ENCODE measurements at places on chromosomes 1 and 21. TPM values are rescaled to one million over a fixed set of nuclear protein-coding genes. Genes with fewer than 3 reads are reported as not detected.

Gene ZNF281
- total RNA-seq, result 13.7 TPM

Gene TLR5
- 0.15 TPM for total RNA-seq

Gene CFHR4
- total RNA-seq, result not detected

Gene RNU5D-1
- not detected for total RNA-seq

Gene CNR2
- total RNA-seq, result 0.08 TPM

Gene PIP5K1A
- 61.1 TPM for total RNA-seq

Gene FAM167B
- 1.1 TPM for total RNA-seq

Gene DTL
- 60.7 TPM for total RNA-seq

Gene FOXO6
- total RNA-seq, result not detected

Gene NBPF20
- total RNA-seq, result 1.2 TPM

Gene PLA2G2C
- 0.18 TPM for total RNA-seq

Gene TSPEAR
- not detected for total RNA-seq

Gene SPRTN
- 15.6 TPM for total RNA-seq

Gene NGF
- not detected for total RNA-seq

GRCh38 chr1:247639381-247639981 is 34.1 kb downstream of the OR2G3 start:
- no peak overlapping the region for H3K4me3 ChIP-seq
- H3K36me3 ChIP-seq, result no peaks in the 10 kb centered on the region
- H3K27me3 ChIP-seq, result peaks cover 2% of the 10 kb centered on the region
- DNase-seq, result no peak
- H3K4me1 ChIP-seq, result no peaks in the 10 kb centered on the region

GRCh38 chr21:35351434-35351833 is 302.3 kb upstream of the RUNX1 start:
- DNase-seq, result no peak
- H3K27me3 ChIP-seq, result no peaks in the 10 kb centered on the region
- H3K4me1 ChIP-seq, result peaks cover 19% of the 10 kb centered on the region
- no peak overlapping the region for H3K4me3 ChIP-seq
- H3K27ac ChIP-seq, result no peak overlapping the region
- H3K36me3 ChIP-seq, result no peaks in the 10 kb centered on the region

- H3K4me1 ChIP-seq, result peaks cover 54% of the 10 kb centered on the region
- no peaks in the 10 kb centered on the region for H3K27me3 ChIP-seq
- H3K36me3 ChIP-seq, result peaks cover 38% of the 10 kb centered on the region
- H3K27ac ChIP-seq, result peak overlapping the region; percentile 58
- DNase-seq, result no peak
Measured at GRCh38 chr1:100458661-100459357, 79.1 kb upstream of the GPR88 start.

- H3K4me1 ChIP-seq, result peaks cover 13% of the 10 kb centered on the region
- no peaks in the 10 kb centered on the region for H3K27me3 ChIP-seq
- no peak for DNase-seq
- no peak overlapping the region for H3K27ac ChIP-seq
- peaks cover 12% of the 10 kb centered on the region for H3K36me3 ChIP-seq
Measured at GRCh38 chr1:153842006-153842471, 66.8 kb downstream of the SLC27A3 start.

- H3K4me3 ChIP-seq, result no peak overlapping the region
- DNase-seq, result no peak
- H3K27me3 ChIP-seq, result peaks cover 4% of the 10 kb centered on the region
- H3K27ac ChIP-seq, result no peak overlapping the region
- H3K4me1 ChIP-seq, result peaks cover 5% of the 10 kb centered on the region
Measured at GRCh38 chr1:234253732-234254131, 119.5 kb upstream of the COA6 start.

- no peak overlapping the region for H3K4me3 ChIP-seq
- H3K27me3 ChIP-seq, result no peaks in the 10 kb centered on the region
- peaks cover 70% of the 10 kb centered on the region for H3K36me3 ChIP-seq
- no peak overlapping the region for H3K27ac ChIP-seq
Measured at GRCh38 chr1:159916242-159917051, 8.9 kb downstream of the TAGLN2 start.

GRCh38 chr1:18999359-18999758 is 42.9 kb upstream of the IFFO2 start:
- H3K27ac ChIP-seq, result no peak overlapping the region
- peaks cover 14% of the 10 kb centered on the region for H3K4me1 ChIP-seq
- no peak overlapping the region for H3K4me3 ChIP-seq
- H3K36me3 ChIP-seq, result peaks cover 17% of the 10 kb centered on the region
- no peak for DNase-seq

GRCh38 chr1:106798991-106799390 is 257.5 kb upstream of the PRMT6 start:
- no peak overlapping the region for H3K27ac ChIP-seq
- DNase-seq, result no peak
- no peaks in the 10 kb centered on the region for H3K27me3 ChIP-seq
- no peak overlapping the region for H3K4me3 ChIP-seq
- no peaks in the 10 kb centered on the region for H3K4me1 ChIP-seq
- H3K36me3 ChIP-seq, result no peaks in the 10 kb centered on the region

DNA sequence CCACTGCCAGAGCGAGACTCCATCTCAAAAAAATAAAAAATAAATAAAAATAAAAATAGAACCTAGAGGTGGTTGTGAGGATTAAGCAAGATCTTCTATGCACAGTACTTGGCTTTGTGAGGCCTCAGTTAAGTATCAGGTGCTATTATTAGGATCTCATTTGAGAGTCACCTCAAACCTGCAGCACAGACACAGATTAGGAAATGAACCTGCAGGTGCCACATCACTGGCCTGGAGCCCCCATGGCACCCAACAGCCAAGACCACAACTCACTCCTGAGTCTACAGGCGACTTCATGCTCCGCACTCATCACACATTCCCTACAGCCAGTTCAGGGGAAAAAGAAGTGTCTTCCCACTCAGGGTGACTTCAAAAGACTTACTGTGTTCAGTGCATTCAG is 176.8 kb downstream of the SLC45A1 start:
- peaks cover 16% of the 10 kb centered on the region for H3K4me1 ChIP-seq
- H3K27me3 ChIP-seq, result no peaks in the 10 kb centered on the region
- peaks cover 43% of the 10 kb centered on the region for H3K36me3 ChIP-seq
- no peak overlapping the region for H3K4me3 ChIP-seq
- no peak overlapping the region for H3K27ac ChIP-seq

- H3K27ac ChIP-seq, result no peak overlapping the region
- no peak overlapping the region for H3K4me3 ChIP-seq
- H3K36me3 ChIP-seq, result no peaks in the 10 kb centered on the region
- peaks cover 45% of the 10 kb centered on the region for H3K27me3 ChIP-seq
- no peaks in the 10 kb centered on the region for H3K4me1 ChIP-seq
Measured at GRCh38 chr1:214557952-214558735, 6.7 kb upstream of the PTPN14 start.

DNA sequence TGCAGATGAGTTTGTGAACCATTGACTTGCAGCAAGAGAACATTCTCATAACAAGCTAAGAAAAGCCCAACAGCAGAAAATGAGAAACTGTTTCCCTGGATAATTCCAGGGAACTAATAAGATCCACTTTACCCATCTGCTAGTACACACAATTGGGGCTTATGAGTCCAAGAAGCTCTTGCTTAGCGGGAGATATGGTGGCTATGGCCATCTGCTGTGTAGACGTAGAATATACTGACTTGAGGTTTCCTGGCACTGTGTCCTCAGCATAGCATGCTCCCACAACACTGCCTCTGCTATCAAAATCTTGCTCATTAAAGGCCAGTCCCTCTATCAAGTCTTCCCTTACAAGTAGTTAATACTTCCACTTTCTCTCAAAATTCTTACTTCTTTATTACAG is 6.8 kb upstream of the RXRG start:
- no peak overlapping the region for H3K4me3 ChIP-seq
- H3K4me1 ChIP-seq, result no peaks in the 10 kb centered on the region
- no peak overlapping the region for H3K27ac ChIP-seq
- no peak for DNase-seq

DNA sequence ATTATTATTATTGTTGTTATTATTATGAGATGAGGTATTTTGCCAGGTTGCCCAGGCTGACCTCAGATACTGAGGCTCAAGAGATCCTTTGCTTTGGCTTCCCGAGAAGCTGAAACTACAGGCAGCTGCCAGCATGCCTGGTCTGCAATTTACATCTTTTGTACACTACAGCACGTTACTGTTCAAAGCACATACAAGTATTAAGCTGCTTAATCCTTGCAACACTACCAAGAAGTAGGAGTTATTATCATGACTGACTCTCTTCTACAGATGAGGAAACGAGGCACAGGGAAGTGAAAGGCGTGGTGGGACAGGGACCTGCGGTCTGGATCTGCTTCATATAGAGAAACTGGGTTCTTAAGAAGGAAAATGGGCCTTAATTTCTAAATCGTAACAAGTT is 11.6 kb downstream of the ERG start:
- DNase-seq, result no peak
- no peak overlapping the region for H3K27ac ChIP-seq
- H3K36me3 ChIP-seq, result no peaks in the 10 kb centered on the region

GRCh38 chr1:47390843-47391242 is 25.2 kb upstream of the FOXE3 start:
- no peaks in the 10 kb centered on the region for H3K36me3 ChIP-seq
- DNase-seq, result no peak
- H3K27ac ChIP-seq, result no peak overlapping the region
- H3K4me3 ChIP-seq, result no peak overlapping the region
- peaks cover 6% of the 10 kb centered on the region for H3K27me3 ChIP-seq

GRCh38 chr1:119984771-119985170 is 84.7 kb downstream of the NOTCH2 start:
- DNase-seq, result no peak
- H3K4me3 ChIP-seq, result no peak overlapping the region
- H3K27me3 ChIP-seq, result no peaks in the 10 kb centered on the region
- H3K4me1 ChIP-seq, result peaks cover 33% of the 10 kb centered on the region
- H3K36me3 ChIP-seq, result peaks cover 45% of the 10 kb centered on the region

- H3K36me3 ChIP-seq, result peaks cover 3% of the 10 kb centered on the region
- no peak overlapping the region for H3K27ac ChIP-seq
- peaks cover 20% of the 10 kb centered on the region for H3K4me1 ChIP-seq
Measured at GRCh38 chr1:230074762-230075161, 7.7 kb downstream of the GALNT2 start.

DNA sequence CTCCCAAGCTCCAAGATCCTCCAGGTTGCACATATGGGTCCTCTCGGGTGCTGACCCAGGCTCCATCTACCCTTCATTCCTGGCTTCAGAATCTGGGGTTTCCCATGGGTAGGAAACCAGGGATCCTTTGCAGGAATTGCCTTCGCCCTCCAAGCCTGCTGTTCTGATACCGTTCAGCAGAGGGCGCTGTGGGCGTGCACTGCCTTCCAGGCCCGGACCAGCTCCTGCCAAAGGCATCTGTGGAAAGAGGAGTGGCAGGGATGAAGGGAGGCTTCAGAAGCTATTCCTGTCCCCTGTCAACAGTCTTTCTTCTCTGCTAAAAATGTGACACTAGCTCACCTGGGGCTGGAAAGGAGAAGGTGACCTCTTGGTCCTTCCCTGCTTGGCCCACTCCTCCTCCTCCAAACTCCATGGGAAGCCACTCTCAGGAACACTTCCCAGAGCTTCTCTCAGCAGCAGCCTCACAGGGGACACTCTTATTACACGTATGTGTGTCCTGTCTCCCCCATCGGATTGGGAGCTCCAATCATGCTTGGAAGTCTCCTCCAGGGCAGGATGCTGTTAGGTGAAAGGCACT is 71.2 kb downstream of the VWA5B1 start:
- H3K27me3 ChIP-seq, result peaks cover 61% of the 10 kb centered on the region
- H3K27ac ChIP-seq, result no peak overlapping the region
- H3K4me3 ChIP-seq, result no peak overlapping the region
- no peaks in the 10 kb centered on the region for H3K36me3 ChIP-seq
- peaks cover 7% of the 10 kb centered on the region for H3K4me1 ChIP-seq
- peak; percentile 38 for DNase-seq

DNA sequence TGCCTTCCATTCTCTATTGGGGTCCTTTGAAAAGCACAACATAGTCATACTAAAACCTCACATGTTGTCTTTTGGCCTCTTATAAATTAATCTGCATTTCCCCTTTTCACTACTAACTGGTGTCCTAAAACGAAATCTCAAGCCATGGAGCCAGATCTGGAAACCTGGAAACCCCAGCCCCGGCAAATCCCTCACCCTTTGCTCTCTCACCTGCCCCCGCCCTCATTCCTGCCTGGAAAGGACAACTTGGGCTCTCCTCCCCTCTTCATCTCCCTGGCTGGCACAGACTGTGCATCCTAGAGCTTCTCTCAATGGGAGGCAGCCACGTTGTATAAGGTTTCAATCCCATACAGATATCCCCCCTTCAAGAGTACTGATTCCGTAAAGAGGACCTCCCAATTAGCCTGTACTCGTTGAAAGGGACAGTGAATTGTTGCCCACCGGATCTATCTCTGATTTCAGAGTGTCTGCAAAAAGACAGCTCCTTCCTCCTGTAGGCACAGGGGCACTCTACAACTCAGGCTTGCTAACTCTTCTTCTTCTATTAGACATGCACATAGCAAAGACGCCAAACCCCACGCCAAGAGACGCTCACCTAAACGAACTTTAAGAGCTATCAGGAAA is 1.4 kb downstream of the DUSP10 start:
- no peaks in the 10 kb centered on the region for H3K36me3 ChIP-seq
- H3K4me3 ChIP-seq, result no peak overlapping the region
- DNase-seq, result no peak
- H3K27me3 ChIP-seq, result no peaks in the 10 kb centered on the region

- no peak overlapping the region for H3K27ac ChIP-seq
- peaks cover 17% of the 10 kb centered on the region for H3K36me3 ChIP-seq
- no peaks in the 10 kb centered on the region for H3K27me3 ChIP-seq
- no peak for DNase-seq
Measured at GRCh38 chr1:2312515-2313301, 78.6 kb downstream of the MORN1 start.

- H3K4me3 ChIP-seq, result no peak overlapping the region
- no peaks in the 10 kb centered on the region for H3K27me3 ChIP-seq
- no peak overlapping the region for H3K27ac ChIP-seq
- H3K36me3 ChIP-seq, result no peaks in the 10 kb centered on the region
- no peaks in the 10 kb centered on the region for H3K4me1 ChIP-seq
- no peak for DNase-seq
Measured at GRCh38 chr1:87894062-87894461, 565.4 kb downstream of the LMO4 start.

DNA sequence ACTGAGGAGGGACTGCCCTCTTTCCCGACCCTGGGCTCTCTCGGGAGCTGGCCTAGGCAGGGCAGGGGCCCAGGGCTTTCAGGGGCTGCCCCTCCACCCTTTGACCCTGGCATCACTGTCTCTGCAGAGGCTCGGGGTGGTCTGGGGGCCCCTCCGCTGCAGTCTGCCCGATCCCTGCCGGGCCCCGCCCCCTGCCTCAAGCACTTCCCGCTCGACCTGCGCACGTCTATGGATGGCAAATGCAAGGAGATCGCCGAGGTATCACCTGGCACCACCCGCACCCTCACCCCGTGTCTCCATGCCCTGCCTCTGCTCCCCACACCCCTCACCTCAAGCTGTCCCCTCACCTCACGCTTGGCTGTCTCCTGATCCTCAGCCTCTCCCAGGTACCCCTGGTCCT is 5.5 kb downstream of the AMPD2 start:
- peaks cover 38% of the 10 kb centered on the region for H3K36me3 ChIP-seq
- H3K4me3 ChIP-seq, result no peak overlapping the region
- H3K27me3 ChIP-seq, result no peaks in the 10 kb centered on the region
- peak overlapping the region; percentile 51 for H3K27ac ChIP-seq
- DNase-seq, result no peak
- peaks cover 44% of the 10 kb centered on the region for H3K4me1 ChIP-seq

All from activated CD4-positive, alpha-beta memory T cell treated with anti-CD3 and anti-CD28 coated beads, Interleukin-2, amount 10 ng/mL, durations not matched to agents 7 days and 5 days (primary cell).